ENCODE measurements at places on chromosomes 3 and 15.

DNA sequence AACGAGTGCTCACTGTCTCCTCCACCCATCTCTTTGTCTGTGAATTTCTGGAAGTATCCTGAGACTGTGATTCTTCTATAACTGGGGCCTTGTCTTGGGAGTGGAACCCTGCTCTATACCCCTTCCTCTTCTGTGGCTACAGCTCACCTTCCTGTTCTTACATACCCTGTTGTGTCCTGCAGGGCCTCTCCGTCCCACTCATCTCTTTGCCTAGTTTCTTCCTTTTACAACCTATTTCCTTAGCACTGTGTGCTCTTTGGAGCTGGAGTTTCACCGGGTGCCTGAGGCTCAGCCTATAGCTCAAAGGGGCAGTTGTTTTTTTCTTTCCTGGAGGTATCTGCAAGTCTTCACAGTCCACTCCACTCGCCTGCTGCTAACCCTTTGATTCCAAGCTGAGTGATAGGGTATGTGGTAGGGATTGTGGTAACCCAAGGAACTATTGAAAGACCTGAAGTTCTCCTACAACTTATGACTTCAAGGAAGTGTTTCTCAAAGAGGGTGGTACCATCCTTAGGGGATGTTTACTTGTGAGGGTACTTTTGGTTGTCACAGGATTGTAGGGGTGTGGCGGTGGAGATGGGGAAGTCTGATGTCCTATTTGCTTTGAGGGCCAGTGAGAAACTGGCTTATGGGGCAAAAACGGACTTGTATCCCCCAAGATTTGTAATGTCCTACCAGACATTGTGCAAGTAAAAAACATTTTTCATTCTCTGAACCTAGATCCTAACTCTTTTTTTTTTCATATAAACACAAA, 66.6 kb upstream of the ARL8B start:
- DNase-seq = no peak

DNA sequence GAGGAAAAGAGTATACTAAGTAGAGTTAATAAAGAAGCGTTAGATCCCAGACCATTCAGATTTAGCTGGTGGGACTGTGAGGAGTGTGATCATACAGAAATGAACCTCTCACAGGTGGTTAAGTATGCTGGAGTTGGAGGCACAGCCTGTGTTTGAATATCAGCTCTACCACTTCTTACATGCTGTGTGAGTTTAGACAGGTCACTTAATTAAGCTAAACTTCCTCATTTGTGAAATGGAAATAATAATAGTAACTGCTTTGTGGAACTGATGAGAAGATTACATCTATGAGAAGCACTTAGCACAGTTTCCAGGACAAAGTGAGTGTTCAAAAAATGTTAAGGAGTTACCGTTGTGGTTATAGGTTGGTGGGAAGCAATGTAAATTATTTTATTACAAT, 8.4 kb downstream of the ACP3 start:
- no peak for DNase-seq

- no peak for DNase-seq
Observed at GRCh38 chr15:61518191-61518950, 289.3 kb upstream of the RORA start.

- DNase-seq = no peak
Observed at GRCh38 chr15:100168787-100169186, 173.0 kb downstream of the ADAMTS17 start.

DNA sequence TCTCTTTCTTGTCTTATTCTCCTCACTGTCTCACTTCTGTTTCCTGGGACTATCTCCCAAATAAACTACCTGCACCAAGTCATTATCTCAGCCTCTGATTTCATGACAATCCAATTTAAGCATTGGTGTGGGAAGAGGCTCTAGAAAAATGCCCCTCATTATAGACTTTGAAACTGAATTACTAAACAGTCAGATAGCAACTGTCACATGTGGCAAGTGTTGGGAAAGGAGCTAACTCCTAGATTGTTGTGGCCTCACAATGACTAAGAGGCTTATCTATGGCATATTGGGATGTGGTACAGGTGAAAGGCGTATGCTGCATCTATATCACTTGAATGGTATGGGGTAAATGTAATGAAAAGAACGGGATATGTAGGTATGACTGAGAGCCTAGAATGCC, 103.5 kb upstream of the CCDC54 start:
- no peak for DNase-seq

- no peak for DNase-seq
Observed at GRCh38 chr3:61956236-61956635, 394.9 kb downstream of the PTPRG start.

GRCh38 chr3:186826410-186826975, 16.0 kb upstream of the ADIPOQ start:
- DNase-seq = no peak

DNA sequence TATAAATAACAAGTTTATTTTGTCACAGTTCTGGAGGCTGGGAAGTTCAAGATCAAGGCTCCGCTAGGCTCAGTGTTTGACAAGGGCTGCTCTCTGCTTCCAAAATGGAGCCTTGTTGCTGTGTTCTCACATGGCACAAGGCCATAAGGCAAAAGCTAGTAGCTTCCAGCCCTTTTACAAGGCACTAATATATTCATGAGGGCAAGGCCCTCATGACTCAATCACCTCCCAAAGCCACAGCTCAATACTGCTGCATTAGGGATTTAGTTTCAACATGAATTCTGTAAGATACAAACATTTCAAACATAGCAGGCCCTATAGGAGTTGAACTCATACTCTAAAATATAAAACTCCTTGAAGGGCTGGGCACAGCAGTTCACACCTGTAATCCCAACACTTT, 30.2 kb downstream of the ZBTB11 start:
- DNase-seq = no peak

GRCh38 chr15:36183201-36183600, 396.2 kb upstream of the CDIN1 start:
- no peak for DNase-seq

DNA sequence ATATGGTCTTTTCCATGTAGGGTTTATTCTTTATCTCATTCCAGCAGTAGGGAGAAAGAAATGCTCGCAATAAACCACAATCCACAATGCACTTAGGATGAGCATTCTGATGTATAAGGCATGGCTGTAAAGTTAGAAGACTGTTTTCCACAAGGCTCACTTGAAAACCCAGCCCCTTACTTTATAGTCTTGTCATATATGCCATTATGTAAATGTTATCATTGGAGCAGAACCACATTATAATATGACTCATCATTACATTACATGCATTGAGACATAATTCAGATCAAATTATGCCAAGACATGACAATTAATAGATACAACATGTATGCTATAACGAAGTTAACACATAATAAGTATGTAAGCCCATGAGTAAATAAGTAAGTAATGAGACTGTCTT, 348.1 kb downstream of the LSAMP start:
- DNase-seq = no peak

DNA sequence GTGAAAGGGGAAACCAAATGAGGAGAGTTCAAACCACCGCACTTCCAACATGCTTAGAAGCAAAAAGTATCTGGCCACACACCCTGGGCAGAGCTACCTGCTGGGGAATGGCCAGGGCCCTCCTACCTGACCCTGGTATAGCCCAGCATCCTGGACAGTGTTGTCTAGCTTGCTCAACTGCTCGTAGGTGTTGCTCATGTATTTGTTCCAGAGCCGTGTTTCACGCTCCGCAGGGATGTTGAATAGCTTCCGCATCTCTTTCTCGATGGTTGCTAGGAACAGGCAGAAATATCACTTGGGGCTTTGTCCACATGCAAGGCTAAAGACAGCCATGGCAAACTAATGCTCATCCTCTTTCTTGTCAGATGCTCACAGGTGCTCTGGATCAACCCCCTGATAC, 15.1 kb downstream of the USP4 start:
- DNase-seq = no peak

- no peak for DNase-seq
Observed at GRCh38 chr3:41103200-41103599, 96.1 kb upstream of the CTNNB1 start.

DNA sequence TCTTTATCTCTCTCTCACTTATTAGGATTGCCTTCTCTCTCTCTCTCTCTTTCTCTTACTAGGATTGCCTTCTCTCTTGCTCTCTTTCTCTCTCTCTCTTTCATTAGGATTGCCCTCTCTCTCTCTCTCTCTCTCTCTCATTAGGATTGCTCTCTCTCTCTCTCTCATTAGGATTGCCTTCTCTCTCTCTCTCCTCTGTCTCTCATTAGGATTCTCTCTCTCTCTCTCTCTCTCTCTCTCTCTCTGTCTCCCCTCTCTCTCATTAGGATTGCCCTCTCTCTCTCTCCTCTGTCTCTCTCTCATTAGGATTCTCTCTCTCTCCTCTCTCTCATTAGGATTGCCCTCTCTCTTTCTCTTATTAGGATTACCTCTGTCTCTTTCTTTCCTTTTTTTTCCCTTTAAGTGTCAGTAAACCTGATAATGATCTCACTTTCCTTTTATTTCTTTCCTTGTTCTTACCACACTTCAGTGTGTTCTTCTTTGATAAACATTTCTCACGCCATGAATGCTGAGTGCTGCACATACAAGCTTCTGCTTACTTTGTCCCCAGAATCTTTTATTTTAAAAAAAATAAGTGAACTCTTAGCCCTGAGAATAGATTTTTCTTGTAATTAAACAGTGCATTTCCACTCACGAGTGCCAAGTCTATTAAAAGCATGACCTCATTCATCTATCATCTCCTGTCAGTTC, 243.4 kb upstream of the TBC1D5 start:
- DNase-seq = no peak

DNA sequence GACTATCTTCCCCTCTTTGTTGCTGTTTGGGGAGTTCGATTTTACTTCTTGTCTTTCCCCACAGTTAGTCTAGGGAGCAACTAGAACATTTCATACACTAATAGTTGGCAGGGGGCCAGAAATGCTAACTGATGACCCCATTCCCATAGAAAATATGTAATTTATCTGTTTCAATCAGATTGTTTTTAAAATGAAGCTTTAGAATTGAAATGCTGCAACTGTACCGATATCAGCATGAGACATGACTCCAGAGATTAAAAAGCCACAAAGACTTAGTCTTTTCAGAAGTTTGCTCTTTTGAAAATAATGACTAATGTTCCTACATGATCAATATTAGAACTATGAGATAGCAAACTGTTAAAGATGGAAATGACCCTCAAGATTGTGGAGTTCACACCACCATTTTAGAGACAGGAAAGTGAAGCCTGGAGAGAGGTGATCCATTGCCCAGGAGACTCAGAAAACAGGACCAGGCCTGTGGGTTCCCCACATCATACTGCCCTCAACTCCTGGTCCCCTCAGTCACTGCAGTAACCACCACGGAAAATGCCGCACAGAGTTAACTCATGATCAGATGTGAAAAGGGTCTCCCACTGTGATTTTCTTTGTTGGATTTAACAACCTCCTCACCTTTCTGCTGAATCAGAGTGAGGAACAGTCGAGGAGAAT, 130.3 kb downstream of the CHDH start:
- no peak for DNase-seq

- no peak for DNase-seq
Observed at GRCh38 chr3:177835917-177836316, 638.6 kb upstream of the TBL1XR1 start.

GRCh38 chr15:70023769-70024491, 73.8 kb downstream of the TLE3 start:
- no peak for DNase-seq

GRCh38 chr15:48719668-48720067, 74.2 kb upstream of the FBN1 start:
- DNase-seq = no peak

- DNase-seq = no peak
Observed at GRCh38 chr3:61699622-61700021, 138.3 kb downstream of the PTPRG start.

GRCh38 chr3:41572092-41572491, 372.8 kb downstream of the CTNNB1 start:
- no peak for DNase-seq

- DNase-seq = no peak
Observed at GRCh38 chr15:87747087-87747486, 509.5 kb downstream of the NTRK3 start.

GRCh38 chr3:4351872-4352271, 48.7 kb downstream of the SETMAR start:
- DNase-seq = no peak

DNA sequence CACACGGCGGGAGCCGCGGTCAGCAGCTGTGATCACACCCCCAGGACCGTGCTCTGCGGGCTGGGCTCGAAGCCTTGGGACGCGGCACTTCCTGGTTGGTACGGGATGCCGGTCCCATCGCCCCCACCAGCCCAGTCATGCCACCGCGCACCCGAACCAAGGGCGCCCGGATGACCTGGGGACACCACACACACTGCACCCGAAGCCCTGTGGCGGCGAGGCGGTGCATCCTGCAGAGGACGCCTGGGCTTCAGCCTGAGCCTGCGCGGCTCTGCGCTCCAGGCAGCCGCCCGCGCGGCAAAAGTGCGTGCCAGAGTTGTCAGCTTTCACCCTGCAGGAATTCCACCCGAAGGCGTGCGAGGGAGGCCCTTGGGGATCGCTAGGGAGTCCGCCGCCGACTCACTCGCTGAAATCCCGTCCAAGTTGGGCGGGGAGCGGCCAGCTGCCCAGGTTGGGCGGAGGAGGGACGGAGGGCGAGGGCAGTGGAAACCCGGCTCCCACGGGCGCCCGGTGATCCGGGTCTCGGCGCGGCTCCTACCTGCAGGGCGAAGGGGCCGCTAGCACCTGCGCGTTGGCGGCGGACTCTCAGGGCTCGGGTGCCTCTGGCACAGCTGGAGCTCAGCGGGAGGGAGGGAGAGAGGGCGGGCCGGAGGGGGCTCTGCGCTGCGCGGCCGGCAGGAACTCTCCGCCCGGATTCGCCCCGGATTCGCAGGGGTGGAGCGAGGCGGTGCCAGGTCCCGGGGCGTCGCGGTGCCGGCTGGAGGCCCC, at the start of gene PLD1:
TSS of gene PLD1 (minus strand) at position 623 of the 768 bp plus-strand sequence. CDS start 72,432 bp downstream, outside the sequence.
- peak; percentile 32 for DNase-seq

- no peak for DNase-seq
Observed at GRCh38 chr3:167780214-167780883, 44.8 kb downstream of the SERPINI1 start.

GRCh38 chr3:81443958-81444357, 317.5 kb downstream of the GBE1 start:
- no peak for DNase-seq

GRCh38 chr3:170096342-170096741, 58.5 kb downstream of the GPR160 start:
- DNase-seq = no peak
